GF-D8 (cell line): ENCODE measurements at places on chromosomes 5 and 9.

DNA sequence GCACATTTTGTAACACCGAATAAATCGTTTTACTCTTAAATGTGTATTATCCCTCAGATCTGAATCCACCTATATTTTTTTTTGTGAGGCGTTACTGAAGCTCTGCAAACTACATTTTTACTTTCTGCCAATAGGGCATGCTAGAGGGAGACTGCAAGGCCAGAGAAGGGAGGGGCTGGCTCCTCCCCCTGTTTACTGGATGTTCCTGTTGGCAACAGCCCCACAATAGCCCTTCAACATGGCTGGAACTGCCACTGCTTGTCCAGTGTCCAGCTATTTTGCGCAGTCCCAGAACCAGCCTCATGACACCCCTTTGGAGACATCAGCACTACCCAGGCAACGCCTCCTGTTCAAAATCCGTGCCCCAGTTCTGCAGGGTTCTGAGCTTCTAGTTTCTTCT lies 85.4 kb upstream of the MIER3 start:
- no peak for DNase-seq

GRCh38 chr5:120088836-120089235 lies 375.3 kb upstream of the PRR16 start:
- DNase-seq = peak; percentile 19

- DNase-seq = no peak
Observed at GRCh38 chr9:128276574-128277270, 646 bp downstream of the SWI5 start.

GRCh38 chr5:178366998-178367735 lies 134.6 kb upstream of the PHYKPL start:
- DNase-seq = no peak

DNA sequence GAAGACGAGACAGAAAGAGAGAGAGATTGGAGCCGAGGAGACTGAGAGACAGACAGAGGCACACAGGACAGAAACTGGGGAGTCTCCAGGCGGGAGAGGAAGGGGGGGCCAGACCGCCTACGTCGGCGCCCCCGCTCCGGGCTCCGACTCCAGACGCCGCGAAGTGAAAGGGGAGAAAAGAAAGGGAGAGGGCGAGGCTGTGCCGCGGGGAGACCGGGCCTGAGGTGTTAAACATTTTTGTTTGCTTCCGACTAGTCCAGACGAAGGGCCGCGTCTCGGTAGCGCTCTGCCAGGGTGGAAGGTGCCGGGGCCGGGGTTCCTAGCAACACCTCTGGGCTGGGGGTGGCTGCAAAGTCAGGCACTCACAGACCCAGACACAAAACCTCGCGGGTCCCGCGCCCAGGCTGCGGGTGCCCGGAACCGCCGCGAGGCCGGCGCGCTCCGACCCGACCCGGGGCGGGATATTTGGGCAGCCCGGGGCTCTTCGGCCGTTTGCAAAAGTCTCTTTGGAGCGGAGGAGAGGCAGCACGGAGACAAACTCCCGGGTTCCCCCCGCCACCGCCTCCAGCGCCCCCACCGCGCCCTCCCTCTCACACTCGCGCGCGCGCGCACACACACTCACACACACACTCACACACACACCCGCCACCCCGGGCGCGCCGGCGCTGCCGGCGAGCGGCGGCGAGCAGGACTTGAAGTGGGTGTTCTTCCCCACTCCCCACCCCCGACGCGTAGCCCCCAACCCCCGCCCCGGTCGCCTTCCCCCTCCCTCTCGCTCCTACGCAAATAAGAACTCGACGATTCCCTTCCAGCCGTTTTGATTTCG lies 626 bp upstream of the FST start:
- no peak for DNase-seq

DNA sequence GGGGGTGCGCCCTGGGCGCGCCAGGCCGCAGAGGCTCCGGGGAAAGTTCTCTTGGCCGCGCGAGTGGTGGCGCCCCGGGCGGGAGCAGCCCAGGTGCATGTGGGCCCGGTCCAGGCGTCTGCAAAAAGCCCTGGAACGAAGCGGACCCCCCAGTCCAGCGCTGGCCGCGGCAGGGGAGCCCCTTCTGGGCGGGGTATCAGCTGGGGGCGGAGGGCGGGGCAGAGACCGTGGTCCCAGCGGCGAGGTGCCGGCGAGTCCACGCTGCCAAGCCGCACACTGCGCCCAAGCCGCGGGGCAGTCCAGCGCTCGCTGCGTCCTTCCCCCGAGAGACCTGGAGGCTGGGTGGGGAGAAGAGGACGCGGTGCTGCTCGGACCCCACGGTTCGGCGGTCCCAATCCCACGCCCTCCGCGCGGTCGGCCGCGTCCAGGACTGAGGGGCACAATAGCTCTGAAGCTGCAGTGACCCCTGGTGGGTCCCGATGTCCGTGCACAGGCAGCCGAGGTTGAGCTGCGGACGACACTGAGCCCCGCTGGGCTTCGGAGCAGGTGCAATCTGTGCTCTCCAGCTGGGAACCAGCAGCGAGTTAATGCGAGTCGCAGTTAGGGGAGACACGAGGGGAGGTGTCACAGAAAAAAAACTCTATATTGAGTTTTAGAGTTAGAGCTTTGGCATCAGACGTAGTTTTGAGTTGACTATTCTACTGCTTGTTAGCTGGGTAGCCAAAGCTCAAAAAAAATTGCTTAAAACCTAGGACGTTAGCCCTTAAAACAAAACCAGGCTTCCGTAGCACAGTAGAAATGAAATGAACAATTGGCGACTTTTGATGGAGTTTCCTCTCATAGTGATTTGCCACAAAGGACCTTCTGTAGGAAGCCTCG lies 1.1 kb upstream of the EPB41L4A start:
- DNase-seq = no peak

GRCh38 chr5:169832845-169833244 lies 147.4 kb downstream of the INSYN2B start:
- peak; percentile 35 for DNase-seq

DNA sequence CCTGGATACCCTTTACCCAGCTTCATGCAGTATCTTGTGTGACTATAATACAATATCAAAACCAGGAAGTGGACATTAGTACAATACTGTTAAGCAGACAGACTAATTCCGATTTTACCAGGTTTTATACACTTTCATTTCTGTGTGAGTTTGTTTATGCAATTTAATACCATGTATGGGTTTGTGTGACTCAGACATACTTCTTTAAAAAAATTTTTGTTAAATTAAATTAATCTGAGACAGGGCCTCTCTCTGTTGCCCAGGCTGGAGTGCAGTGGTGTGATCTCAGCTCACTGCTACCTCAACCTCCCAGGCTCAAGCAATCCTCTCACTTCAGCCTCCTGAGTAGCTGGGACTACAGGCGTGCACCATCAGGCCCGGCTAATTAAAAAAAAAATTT lies 156.8 kb downstream of the GAPVD1 start:
- DNase-seq = no peak

DNA sequence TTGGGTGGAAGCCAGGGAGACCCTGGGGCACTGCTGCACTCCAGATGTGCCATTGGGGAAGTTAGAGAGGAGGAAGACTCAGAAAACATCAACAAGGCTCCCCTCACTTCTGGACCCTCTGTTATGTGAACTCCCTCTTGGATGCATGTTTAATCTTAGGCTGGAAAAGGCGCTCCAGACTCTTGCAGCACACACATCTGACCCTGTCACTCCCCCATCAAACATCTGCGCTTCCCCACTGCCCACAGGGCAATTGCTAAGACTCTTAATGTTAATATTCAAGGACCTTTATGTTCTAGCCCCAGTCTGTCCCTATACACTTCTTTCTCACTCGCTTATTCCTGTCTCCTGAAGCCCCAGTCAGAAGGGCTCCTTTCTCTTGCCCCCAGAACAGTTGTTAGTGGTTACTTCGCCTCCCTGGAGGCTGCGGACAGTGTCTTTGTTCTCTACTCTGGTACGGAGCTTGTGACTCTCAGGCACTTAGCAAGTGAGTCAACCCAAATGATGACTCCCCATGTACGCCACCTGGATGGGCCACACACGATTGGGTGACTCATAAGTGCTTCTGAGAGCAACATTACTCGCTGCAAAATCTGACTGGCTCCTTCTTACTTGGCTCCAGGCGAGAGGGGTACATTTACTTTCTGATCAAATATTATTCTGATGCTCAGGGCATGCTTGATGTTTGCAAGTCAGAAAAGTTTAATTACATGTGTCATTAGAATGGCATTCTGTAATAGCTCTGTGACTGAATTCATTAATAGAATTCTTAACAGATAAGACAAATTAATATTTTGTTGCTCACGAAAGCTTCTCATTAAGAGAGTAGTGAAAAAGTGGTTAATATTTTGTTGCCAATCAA lies 193.6 kb downstream of the HSPA4 start:
- DNase-seq = no peak

- DNase-seq = no peak
Observed at GRCh38 chr5:94508461-94509148, 109.8 kb downstream of the KIAA0825 start.

DNA sequence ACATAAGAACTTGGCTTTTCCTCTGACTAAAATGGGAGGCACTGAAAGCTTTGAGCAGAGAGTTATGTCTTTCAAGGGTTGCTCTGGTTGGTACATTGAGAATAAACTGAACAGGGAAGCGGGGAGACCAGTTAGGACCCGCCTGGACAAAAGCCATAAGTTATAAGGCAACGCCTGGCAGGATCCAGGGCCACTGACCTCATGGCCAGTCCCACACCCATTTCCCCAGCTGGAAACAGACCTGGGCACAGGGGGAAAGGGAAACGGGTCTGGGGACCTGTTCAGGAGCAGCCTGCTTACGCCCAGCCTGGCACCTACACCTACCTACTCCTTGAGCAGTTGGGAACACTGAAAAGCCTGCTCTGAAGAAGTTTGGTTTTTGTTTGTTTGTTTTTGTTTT lies 1.3 kb downstream of the SPINK4 start:
- no peak for DNase-seq

GRCh38 chr9:106077731-106078130 lies 383.4 kb downstream of the TMEM38B start:
- DNase-seq = no peak

DNA sequence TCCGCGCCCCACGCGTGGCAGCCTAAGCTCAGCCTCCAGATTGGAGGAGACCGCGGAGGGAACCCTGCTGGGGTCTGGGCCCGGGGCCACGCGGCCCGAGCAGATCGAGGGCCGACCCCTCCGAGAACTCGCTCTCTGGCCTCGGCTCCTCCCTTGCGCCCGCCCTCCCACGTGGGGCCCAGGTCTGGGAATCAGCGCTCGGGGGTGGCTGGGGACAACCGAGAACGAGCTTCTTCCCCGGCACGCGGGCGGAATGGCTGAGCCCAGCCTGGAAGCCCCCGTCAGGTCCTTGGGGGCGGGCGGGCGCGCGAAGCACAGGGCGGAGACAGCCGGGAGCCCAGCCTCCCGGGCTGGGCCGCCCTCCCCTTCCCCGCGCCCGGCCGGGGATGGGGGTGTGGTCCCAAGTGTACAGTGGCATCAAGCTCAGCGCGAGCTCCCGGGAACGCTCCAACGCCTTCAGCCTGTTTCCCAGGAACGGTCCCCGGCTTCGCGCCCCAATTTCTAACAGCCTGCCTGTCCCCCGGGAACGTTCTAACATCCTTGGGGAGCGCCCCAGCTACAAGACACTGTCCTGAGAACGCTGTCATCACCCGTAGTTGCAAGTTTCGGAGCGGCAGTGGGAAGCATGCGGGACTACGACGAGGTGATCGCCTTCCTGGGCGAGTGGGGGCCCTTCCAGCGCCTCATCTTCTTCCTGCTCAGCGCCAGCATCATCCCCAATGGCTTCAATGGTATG lies at the start of gene SLC22A4:
Gene SLC22A4, plus strand, starts transcription at position 403 of the 736 bp plus-strand sequence. Its CDS starts 223 bp downstream, at position 626.
- DNase-seq = peak; percentile 42

- DNase-seq = no peak
Observed at GRCh38 chr5:175321927-175322532, 122.0 kb downstream of the DRD1 start.

- DNase-seq = no peak
Observed at GRCh38 chr9:113580954-113581311, 117.4 kb downstream of the RGS3 start.

DNA sequence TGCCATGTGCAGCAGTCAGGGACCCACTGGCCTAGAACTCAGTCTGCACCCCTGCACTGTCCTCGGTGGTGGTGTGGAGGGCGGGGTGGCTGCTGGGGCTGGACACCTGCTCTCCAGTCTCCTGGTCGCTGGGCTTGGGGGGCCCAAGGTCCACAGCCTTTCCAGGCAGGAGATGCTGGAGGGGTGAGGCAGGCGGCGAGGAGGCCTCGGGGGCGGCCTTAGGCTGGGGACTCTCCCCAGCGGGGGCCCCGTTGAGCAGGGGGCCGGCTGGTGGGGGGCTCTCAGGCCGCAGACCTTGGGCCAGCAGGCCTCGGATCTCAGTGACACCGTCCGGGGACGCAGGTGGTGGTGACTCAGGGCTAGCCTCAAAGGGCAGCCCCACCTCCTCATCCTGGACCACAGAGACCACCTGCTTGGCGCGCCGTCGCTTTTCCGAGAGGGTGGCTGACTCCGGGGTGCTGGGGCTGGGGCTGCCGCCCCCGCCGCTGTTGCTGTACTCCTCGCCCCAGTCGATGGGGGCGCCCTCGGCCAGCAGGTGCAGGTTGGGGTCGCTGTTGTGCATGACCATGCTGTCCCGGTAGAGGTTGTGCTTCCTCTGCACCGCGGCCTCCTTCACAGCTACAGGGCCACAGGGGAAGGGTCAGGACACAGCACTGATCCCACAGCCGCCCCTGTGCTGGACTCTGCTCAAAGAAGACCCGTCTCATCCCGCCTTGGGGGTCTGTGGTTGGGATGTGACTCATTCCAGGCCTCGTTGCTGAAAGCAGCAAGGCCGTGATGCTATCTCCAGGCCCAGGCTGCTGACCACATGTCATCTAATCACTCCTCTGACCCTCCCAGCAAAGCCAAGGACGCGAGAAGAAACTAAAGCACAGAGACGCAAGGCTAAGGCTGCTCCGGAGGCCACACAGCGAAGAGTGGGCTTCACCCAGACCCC lies 55.8 kb downstream of the LRSAM1 start:
- DNase-seq = no peak

DNA sequence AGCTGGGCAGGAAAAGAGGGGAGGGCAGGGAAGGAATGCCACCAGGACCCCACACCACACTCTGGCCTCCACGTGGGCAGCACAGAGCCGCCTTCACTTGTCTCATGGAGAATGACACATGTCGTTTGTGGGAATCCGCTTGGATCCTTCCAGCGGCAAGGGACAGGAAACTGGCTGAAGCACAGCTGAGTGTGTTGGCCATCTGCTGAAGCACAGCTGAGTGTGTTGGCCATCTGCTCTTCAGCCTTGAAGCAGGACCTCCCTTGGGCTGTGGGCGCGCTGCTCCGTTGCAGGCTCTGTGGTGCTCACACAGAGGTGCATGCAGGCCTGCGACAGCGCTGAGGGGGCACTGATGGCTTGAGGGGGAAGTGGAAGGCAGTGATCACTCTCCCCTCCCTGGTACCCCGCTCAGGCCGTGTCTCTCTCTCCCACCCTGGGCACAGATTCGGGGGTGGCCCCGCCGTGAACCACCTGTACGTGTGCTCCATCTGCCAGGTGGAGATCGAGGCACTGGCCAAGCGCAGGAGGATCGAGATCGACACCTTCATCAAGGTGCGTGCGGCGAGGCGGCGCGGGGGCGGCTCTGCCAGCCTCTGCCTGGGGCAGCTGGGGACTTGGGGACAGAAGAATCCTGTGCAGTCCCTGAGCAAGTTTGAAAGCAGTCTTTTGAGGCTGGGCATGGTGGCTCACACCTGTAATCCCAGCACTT lies 40.6 kb downstream of the USP20 start:
- DNase-seq = no peak

GRCh38 chr5:160926428-160926827 lies 74.4 kb upstream of the ATP10B start:
- no peak for DNase-seq

- no peak for DNase-seq
Observed at GRCh38 chr5:4020400-4020799, 424.8 kb downstream of the IRX1 start.

- DNase-seq = no peak
Observed at GRCh38 chr5:8329773-8330172, 460.8 kb downstream of the MTRR start.

- no peak for DNase-seq
Observed at GRCh38 chr9:102106439-102106838, 368.0 kb upstream of the GRIN3A start.

GRCh38 chr5:131794586-131794985 lies 2.2 kb downstream of the FNIP1 start:
- DNase-seq = no peak
